ENCODE measurements at places on chromosomes 5 and 9. TPM values are rescaled to one million over a fixed set of nuclear protein-coding genes. Genes with fewer than 3 reads are reported as not detected.

DNA sequence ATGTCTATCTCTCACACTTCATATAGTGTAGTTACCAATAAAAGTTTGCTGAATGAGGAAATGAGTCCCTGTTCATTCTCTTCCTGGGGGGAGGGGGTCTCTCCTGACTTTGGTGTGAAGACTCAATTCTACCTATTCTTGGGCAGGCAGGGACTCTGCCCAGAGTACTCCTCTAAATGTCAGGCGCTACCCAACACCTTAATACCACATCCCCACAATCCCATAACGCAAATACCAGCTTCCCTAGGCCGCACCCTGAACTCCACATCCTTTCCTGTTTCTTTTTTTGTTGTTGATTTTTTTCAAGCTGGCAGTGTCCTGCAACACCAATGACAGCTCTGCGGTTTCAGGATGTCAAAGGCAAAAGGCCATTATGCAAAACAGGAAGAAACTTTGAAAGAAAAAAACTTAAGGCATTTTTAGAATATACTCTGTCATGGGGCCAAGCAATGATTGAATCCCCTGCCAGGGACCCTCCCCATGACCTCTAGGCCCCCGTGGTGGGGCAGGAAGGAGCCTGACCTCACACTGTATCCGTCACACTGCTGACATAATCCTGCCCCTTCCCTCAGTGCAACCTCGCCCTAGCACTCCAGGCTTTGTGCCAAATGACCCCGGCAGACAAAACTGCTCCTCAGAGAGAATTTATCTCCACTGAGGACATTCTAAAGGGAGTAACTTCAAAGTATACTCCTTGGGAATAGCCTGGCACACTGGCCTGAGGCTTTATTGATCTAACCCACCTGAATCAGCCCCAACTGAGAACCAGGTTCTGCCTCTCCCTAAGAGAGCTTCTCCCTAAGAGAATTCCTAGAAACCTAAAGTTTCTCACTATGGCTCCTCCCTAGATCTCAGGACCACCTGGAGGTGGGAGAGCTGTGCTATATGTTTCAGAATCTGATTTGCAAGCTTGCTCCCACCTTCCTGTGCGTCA, 8.0 kb downstream of the B4GALT1 start:
- peak overlapping the region; percentile 16 for H3K4me3 ChIP-seq
- no peaks in the 10 kb centered on the region for H3K36me3 ChIP-seq
- no peak for DNase-seq
- peaks cover 95% of the 10 kb centered on the region for H3K4me1 ChIP-seq
- no peaks in the 10 kb centered on the region for H3K27me3 ChIP-seq
- H3K27ac ChIP-seq = peak overlapping the region; percentile 86

GRCh38 chr9:129253803-129254381, 75.8 kb upstream of the IER5L start:
- no peaks in the 10 kb centered on the region for H3K27me3 ChIP-seq
- no peak overlapping the region for H3K27ac ChIP-seq
- DNase-seq = no peak
- H3K36me3 ChIP-seq = no peaks in the 10 kb centered on the region
- H3K4me1 ChIP-seq = peaks cover 10% of the 10 kb centered on the region

GRCh38 chr9:83665580-83666200, 42.1 kb downstream of the UBQLN1 start:
- no peak for DNase-seq
- H3K27me3 ChIP-seq = no peaks in the 10 kb centered on the region
- H3K36me3 ChIP-seq = peaks cover 49% of the 10 kb centered on the region
- H3K27ac ChIP-seq = no peak overlapping the region
- no peak overlapping the region for H3K4me3 ChIP-seq

Gene CDH6
- not detected for total RNA-seq

Gene PRR7
- 15.3 TPM for total RNA-seq

Gene SPAAR
- total RNA-seq = not detected
